Astrocyte of the hippocampus (primary cell): ENCODE measurements at places on chromosomes 7 and 10.

DNA sequence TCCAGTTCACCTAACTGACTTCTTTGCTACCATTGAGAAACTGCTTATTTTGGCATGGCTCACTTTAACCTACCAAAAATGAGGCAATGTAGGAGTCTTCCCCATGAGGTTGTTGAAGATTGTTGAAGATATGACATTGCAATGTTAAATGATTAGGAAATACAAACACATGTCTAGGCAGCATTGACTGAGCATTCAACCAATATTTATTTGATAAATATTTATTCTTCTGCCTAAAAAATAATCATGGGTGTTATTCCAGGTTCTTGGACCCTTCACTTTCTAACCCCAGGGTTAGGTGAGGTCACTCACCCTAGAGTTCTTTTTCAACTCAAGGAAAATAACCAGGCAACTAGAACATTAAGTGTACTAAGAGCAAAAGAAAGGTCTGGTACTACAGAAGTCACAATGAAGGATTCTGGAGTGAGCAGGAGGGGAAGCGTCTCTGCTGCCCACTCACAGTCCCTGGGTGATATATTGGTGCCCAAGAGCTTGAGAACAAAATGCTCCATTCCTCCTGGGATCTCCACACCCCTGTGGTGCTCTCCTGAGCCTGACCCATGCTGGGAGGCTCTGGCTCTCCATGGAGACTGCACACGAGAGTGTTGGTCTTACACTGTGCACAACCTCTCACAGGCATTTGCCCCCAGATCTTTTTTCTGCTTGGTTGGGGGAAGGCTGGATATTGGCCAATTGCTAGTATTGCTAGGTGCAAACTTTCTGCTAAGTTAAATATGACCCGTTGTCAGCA lies 123.4 kb downstream of the SPAG6 start:
- no peak for DNase-seq

DNA sequence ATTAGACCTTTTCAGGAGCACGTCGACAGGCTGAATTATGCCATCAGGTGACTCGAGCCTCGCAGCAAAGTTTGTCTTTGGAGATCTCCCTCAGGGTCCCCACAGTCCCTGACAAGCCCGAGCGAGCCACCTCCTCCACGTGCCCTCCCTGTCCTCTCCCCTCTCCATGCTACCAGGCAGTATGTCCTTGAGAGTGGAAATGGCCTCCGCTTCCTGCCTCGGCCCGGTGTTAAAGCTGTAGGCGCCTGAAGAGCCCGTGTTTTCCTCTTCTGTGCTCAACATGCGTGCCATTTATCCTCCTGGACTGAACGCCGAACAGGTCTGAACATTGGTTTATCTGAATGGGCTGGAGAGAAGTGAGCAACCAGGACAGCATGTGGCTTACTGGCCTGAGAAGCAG lies 82.6 kb downstream of the GPR26 start:
- DNase-seq = no peak

GRCh38 chr10:48554656-48555055 lies 50.2 kb downstream of the ARHGAP22 start:
- peak; percentile 36 for DNase-seq

DNA sequence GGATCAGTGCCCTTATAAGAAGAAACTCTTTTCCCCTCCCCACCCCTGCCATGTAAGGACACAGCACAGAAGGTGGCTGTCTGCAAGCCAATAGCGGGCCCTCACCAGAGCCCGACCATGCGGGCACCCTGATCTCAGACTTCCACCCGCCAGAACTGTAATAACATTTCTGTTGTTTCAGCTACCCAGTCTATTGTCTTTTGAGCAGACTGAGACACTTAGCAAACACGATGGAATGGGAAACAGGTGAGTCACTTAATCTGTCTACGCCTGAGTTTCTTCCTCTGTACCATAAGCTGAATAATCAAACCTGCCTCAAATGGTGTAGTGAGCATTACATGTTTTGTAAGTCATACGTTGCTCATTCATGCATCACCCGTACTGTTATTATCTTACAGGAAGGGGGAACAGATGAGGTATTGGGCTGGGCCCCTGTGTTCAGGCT lies 58.2 kb downstream of the STRA8 start:
- DNase-seq = peak; percentile 76

- DNase-seq = no peak
Observed at GRCh38 chr7:120609136-120609753, 248.7 kb downstream of the TSPAN12 start.

DNA sequence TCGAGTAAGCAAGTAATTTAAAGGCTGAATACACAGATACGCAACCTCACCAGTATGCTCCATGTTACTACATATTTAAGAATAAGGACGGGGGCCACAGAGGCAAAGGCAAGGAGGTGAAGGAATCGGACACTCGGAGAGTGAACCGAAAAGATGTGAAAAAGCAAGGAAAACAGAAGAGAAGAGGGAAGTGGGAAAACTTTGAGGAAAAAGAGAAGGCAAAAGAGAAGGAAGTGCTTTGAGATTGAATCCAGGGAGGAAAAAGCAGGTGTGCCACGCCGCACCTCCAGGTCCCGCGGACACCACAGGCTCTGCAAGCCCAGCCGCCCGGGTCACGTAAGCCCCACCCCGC lies 367 bp upstream of the AVL9 start:
- DNase-seq = no peak

GRCh38 chr7:30920021-30920583 lies 8.4 kb downstream of the AQP1 start:
- DNase-seq = peak; percentile 61

DNA sequence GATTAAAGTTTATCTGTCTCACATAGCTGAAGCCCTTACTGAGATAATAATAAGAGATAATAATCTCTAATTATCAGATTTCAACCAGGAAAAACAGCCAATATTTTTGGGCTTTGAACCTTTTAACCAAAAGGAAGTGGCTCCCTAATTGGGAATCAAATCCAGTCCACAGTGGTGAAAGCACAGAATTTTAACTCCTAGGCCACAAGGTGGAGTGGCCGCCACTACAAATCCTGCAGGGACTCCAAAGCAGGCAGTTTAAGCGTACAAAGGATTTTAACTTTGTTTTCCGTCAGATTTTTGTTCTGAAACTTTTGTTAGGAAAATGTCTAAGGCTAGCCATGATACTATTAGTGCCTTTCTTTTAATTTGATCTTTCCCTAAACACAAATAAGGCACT lies 99.6 kb upstream of the CCNY start:
- DNase-seq = peak; percentile 66

DNA sequence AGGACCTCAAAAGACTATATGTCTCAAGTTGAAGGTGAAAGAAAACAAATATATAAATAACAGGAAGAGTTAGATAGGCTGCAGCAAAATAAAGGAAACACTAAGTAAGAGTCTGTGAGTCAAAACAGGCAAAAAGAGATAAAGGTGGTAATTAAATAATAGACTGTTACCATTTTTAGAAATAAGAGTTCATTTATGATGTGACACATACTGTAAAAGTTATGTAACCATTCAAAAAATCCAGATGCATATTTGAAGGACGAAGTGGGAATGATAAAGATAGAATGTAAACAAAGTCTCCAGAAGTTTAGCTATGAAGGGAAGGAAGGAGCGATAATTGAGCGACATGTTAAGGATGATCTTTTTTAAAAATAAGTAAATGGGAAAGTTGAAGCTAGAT lies 50.5 kb downstream of the HECTD2 start:
- DNase-seq = no peak

GRCh38 chr7:121305109-121305508 lies 23.7 kb upstream of the WNT16 start:
- peak; percentile 42 for DNase-seq

GRCh38 chr7:10022957-10023356 lies 950.7 kb upstream of the PHF14 start:
- peak; percentile 75 for DNase-seq
